ENCODE measurements at places on chromosomes 6 and 20. TPM values are rescaled to one million over a fixed set of nuclear protein-coding genes. Genes with fewer than 3 reads are reported as not detected.

Gene CDH22
- total RNA-seq = not detected

Gene PPIL6
- 9.3 TPM for total RNA-seq

Gene SYTL3
- 2.4 TPM for total RNA-seq

Gene HLA-DRB5
- total RNA-seq = not detected

Gene CNR1
- total RNA-seq = under 0.01 TPM

Gene HDGFL1
- total RNA-seq = not detected
